NCI-H774 (cell line): ENCODE measurements at places on chromosomes 7 and 10.

- no peak for DNase-seq
These were observed 744 bp upstream of the BICC1 start for GRCh38 chr10:58511765-58512490.

DNA sequence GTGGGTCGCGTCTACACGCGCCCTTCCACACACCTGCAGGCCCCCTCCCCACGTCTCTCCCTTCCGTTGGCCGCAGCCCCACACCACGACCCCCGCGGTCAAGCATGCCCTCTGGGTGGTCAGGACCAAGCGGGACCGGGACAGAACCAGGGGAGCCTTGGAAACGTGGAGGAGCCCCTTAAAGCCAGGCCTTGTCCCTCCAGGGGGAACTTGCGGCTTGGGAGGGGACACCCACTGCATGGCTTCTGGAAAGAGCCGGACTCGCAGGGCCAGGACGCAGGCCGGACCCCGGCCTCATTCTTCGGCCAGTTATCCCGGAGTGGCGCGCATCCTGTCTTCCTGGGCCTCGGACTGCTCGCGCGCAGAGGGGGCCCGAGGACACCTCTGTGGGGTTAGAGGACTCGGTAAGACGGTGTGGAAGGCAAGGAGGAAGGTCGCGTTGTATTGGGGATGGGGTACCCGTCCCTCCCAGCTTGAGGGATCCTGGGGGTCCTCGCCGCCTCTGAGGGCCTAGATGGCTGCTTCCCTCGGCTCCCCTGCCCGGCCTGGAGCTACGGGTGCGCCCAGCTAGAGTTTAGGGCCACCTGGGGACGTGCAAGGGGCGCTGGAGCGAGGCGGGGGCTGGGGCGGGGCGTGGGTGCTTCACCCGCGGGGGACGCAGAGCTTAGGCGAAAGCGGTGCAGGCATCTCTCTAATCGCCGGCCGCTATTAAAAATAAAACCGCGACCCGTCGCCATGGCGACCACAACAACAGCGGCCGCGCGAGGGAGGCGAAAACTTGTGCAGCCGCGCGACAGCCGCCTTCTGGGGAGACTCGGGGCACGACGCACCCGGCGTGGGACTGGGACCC lies 1.8 kb upstream of the PDGFA start:
- DNase-seq = no peak

GRCh38 chr10:125368146-125368545 lies 207.8 kb upstream of the CTBP2 start:
- no peak for DNase-seq

- no peak for DNase-seq
These were observed 179.2 kb upstream of the SHH start for GRCh38 chr7:155991470-155991869.

DNA sequence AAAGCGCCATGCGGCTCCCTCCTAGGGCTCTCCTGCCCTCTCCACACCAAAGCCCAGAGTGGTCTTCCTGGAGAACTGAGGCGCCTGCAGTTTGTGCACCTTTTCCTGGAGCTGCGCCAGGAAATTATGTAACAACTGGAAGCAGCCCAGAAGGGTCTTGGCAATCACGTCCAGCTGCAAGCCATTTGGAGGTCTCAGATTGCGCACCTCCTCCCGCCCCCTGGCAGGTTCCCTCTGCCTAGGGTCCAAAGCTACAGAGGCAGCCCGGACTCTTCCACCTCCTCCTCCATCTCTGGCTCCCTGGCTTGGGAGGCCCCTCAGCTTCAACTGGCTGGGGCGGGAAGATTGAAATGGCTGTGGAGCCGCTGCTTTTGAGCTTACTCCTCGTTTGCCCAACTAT lies 34.0 kb upstream of the SFTPD start:
- no peak for DNase-seq

DNA sequence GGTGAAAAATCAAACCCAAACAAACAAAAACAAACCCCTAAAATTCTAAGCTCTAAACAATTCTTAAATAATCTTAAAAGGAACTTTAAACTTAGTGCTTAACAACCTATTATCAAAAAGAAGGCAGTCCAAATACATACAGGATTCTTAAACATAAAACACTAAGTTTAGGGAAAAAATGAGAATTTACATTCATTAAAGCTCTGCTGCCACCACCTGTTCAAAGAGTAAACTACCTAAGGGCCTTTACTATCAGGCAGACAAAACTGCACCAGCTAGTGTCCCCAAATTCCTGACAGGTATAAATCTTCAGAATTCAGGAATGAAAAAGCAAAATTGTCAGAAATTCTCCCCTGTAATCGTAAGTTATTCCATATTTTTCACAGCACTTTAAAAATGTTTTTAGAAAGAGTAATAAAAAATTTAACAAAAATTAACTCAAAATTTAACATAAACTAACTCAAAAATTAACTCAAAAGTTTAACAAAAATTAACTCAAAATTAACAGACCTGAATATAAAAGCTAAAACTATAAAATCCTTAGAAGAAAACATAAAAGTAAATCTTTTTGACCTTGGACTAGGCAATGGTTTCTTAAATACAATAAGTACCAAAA lies 55.1 kb downstream of the PDZD8 start:
- no peak for DNase-seq

- no peak for DNase-seq
These were observed 15.5 kb upstream of the C10orf71 start for GRCh38 chr10:49283491-49283890.

- no peak for DNase-seq
These were observed 46.8 kb downstream of the KCNH2 start for GRCh38 chr7:150931199-150931869.

GRCh38 chr7:114939484-114940097 lies 17.7 kb downstream of the MDFIC start:
- no peak for DNase-seq

- no peak for DNase-seq
These were observed 800.1 kb upstream of the ZWINT start for GRCh38 chr10:57161157-57161556.

DNA sequence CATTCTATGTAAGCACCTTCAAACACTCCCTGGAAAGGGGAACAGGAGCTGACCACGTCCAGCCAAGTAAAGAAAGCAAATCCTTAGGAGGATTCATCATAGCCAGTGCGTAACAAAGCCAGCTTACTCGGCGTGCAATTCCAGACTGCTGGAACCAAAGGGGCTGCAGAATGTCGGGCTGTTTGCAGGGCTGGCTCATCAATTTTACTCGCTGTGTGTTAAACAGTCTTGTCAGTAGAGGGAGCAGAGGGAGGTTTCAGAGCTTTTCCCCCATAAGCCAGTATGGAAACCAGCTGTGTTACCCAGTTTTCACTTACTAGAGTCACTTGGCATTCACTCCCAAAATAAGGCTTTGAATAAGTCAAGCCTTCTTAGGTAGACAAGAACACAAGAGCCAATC lies 127.1 kb downstream of the KMT2E start:
- DNase-seq = no peak

DNA sequence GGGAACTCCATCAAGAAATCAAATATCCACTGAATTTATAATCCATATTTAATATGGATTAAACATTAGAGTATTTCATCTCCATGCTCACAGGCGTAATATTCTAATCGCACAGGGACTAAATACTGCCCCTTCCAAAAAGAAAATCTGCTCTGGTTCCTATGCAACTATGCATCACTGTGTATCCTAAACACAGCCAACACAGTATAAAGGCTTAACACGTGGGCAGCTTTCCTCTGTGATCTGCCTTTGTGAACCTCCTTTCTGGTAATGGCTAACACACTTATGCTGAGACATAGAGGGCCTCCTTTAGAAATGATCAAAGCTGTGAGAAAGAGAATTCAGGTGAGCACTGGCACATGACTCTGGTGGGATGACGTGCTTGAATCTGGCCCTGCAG lies 110.2 kb downstream of the RAB11FIP2 start:
- no peak for DNase-seq

DNA sequence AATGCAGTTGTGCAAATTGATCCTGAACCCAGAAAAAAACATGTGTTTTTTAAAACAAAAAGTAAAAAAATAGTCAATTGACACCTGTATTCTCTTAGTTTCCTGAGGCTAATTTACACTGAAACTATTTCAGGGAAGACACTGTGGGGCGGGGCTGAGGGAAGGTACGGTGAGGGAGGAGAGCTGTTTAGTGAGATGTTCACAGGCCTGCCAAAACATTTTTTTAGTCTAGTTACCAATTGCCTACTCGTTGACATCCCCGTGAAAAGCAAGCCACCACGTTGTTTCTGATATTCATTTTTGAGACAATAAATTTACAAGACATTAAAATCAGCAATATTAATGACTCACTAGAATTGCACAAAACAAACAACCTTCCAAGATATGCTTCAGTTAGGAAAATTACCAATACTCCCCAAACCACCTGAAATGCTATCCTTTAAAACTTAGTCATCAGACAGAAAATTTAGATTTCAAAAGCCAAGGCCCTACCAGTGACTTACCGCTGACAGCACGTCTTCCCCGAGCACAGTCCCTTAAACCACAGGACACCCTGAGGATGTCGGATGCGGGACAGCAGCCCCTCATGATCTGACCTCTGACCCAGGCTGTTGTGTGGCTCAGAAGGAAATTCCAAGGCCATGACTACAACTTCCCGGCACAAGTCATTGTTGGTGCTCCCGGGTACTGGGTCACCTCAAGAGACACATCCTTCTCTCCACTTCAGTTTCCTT lies 279.2 kb downstream of the PRPF18 start:
- DNase-seq = no peak

DNA sequence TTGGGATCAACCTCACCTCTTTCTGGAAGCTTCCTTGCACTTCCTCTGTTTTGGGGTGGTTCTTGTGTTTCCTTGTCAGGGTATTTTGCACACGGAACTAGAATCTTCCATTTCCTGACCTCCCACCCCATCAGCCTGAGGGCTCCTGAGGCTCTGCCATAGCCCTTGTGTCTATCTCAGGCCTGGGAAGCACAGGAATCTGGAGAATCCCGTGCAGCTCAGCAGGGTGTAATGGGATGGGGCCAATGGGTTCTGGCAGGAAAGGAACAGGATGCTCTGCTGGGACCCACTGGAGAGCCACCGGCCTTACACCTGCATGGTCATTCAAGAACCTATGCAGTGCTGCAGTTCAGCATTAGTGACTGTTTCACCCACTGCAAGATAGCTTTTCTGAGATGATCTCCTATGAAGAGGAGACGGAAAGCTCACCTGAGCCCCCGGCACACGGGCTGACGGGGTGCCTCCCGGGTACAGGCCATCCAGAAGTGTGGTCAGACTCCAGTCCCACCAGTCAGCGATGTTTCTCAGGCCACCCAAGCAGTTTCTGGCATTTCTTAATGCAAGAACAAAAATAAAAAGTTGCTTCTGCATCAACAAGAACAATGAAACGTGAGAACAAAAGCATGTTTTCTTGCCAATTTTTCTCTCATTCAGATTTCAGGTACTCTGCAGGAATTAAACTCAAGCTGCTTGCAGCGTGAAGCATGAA lies 133.2 kb downstream of the PKD1L1 start:
- DNase-seq = no peak

- no peak for DNase-seq
These were observed 9.7 kb downstream of the FOXL3 start for GRCh38 chr7:299628-300027.

- DNase-seq = no peak
These were observed 158.8 kb downstream of the CAMK1D start for GRCh38 chr10:12508165-12508564.

GRCh38 chr10:3525832-3526449 lies 259.1 kb downstream of the KLF6 start:
- no peak for DNase-seq

GRCh38 chr10:52954407-52954806 lies 181.8 kb upstream of the MBL2 start:
- no peak for DNase-seq

GRCh38 chr7:50685135-50686065 lies 97.3 kb downstream of the GRB10 start:
- no peak for DNase-seq

GRCh38 chr10:103617602-103618385 lies 124.3 kb downstream of the NEURL1 start:
- no peak for DNase-seq

DNA sequence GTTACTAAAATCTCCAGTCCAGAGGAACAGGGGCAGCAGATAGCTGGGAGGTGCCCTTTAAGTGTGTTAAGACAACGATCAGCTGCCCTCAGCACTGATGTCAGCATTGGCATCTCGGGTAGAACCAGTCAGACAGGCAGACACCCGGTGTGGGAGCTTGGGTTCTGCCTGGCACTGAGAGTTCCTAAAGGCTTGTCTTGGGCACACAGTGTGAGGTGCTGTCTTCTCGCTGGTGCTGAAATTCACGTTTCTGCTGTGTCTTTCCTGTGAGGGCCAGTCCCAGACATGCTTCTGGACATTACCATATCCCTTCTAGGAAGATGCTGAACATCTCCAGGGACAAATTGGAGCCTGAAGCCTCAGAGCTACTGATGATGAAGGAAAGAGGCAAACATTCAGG lies 156.2 kb downstream of the DNAJB6 start:
- no peak for DNase-seq

- DNase-seq = no peak
These were observed 20.9 kb upstream of the CPXM2 start for GRCh38 chr10:123912466-123912865.

DNA sequence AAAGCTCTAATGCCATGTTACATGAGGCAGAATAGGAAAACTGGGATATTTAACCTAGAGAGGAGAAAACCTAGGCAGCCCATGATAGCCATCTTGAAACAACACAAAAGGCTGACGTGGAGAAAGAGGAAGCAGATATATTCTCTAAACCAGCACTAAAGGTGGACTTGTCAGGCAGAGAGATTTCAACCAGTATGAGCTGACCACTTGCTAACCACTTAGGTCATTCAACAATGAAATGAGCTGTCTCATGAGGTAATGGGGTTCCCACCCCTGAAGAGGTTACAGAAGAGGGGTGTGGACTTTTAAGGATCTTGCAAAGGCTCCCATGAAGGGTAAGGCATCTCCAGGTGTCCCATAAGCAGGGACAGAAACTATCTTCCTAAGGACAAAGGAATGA lies 26.8 kb upstream of the EGR2 start:
- no peak for DNase-seq

GRCh38 chr7:130430841-130431666 lies 9.8 kb downstream of the CEP41 start:
- no peak for DNase-seq
